ENCODE measurements at places on chromosomes 11 and 22. TPM values are rescaled to one million over a fixed set of nuclear protein-coding genes. Genes with fewer than 3 reads are reported as not detected.

DNA sequence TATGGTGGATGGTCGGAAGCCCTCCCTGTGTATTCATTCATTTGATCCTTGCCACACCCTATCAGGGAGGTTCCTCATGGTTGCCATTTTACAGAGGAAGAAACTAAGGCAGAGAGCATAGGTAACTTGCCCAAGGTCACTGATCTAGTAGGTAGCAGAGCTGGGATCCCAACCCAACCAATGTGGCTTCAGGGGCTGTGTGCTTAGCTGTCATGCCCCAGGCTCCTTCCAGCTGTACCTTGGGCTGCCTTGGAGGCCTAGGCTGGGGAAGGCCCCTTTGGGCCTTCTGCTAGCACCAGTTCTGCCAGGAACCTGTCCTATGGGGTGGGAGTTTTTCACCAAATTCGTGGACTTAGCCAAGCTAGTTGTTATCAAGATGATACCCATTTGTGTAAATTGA lies 8.6 kb downstream of the BAD start:
- DNase-seq: no peak

DNA sequence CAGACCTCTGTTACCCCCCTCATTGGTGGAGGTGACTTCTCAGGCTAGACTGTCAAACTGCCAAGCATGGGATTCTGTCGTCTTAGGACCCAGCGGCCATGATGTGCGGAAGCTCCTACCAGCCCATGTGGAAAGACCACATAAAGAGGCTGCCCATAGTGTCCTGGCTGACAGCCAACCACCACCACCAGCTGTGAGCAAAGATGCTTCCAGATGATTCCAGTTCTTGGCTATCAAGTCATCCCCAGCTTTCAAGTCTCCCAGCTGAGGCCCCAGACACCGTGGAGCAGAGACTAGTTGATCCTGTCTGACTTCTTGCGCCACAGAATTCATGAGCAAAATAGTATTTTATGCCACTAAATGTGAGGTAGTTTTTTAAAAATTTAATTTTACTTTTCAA lies 32.9 kb downstream of the SCUBE1 start:
- DNase-seq: peak; percentile 78

DNA sequence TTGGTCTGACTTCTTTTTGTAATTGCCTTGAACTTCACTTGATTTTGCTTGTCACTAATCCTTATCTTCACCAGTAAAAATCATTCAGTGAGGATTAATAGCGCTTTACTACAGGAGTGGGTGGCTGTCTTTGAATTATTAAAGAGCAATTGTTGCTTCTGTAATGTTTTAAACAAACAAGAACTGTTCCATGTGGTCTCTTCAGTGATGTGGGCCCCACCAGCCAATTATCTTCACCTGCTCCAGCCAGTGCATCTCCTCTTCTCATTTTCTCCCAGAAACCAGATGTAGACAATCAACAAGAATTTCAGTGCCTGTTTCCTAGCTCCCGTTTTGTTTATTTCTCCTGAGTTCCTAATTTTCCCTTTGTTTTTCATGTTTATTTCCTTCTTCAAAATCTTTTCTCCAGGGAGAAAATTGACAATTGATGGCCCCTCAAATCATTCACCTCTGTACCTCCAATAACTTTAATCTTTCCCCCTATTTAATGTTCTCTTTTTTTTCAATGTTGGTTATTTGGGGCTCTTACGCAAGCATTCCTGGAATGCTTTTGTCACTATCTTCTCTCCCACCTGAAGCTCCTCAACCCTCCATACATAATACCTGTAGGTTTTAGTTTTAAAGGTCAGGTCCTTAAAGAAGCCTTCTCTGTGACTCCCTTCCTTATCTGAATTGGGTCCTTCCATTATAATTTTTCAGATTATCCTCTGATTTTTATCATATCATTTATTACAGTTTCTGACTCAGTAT lies 115.1 kb downstream of the ARFGAP2 start:
- DNase-seq: no peak

Gene ADAMTS15
- 7.9 TPM for total RNA-seq

DNA sequence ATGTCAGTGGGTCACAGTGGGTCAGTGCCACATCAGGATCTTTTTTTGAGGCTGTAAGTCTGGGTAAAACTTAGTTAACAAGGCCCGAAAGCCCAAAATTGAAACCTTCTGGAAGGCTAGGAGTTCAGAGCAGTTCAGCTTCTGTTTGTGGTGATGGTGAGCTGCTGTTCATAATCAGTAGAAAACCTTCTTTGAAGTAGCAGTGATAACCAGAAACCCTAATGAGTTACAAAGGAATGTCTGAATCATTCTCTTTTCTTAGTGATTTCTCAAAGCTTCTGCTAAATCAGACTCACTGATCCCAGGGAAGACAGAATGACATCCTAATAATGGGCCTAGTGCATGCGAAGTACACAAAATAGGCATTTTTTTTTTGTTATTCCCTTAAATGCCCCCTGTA lies 124.7 kb downstream of the PARVA start:
- DNase-seq: no peak

GRCh38 chr11:68373815-68374501 lies 61.6 kb downstream of the LRP5 start:
- DNase-seq: peak; percentile 96

DNA sequence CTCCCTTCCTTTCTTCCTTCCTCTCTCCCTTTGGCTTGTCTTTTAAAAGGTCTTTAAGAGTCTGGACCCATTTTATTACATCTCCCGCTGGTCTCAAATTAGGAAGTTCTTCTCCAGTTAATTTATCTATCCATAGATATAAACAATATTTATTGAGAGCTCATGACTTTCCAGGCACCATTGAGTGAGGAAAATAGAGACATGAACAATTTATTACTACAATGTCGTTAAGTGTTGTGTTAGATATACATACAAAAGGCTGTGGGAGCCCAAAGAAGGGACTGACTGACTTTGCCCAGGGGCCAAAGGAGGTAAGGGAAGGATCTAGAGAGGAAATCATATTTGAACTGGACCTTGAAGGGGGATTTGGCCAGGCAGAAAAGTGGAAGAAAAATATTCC lies 51.6 kb upstream of the DEUP1 start:
- DNase-seq: no peak

GRCh38 chr22:17706947-17707346 lies 67.3 kb downstream of the BID start:
- no peak for DNase-seq

DNA sequence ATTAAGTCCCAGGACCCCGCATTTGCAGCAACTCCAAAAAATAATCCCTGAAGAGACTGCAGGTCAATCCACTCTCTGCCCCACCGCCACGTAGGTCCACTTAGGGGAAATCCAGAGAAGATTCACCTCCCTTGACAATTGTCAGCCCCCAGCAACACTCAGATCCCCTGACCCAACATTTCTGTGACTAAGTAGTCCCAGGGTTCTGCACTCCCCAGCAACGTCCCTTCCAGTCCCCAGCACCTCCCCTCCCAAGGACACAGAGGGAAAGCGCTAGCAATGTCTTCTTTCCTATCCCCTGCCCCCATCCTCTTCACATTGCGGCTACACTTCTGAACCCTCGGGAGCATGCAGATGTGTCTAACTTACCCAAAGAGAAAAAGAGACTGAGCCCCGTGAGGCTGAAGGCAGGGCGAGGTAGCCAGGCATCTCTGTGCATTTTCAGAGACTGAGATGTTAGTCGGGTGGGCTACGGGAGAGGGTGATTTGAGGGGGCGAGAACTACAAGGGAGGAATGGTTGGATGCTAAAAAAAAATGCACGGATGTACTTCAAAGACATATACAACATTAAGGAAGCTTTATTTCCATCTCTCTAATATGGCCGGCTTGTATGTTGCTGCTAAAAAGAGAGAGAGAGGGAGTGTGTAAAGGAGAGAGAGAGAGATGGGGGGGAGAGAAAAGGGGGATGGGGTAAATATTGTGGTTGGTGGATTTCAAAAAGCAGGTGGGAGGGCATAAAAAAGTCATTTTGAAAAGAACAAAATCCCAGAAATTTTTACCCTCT lies at the start of gene SCN2B:
TSS of gene SCN2B (minus strand) at position 647 of the 785 bp plus-strand sequence. CDS start at position 439, 208 bp downstream.
- no peak for DNase-seq

Gene IL10RA
- total RNA-seq: not detected

- DNase-seq: no peak
Observed at GRCh38 chr22:36611241-36611976, 82.4 kb upstream of the EIF3D start.

Gene RFPL1
- not detected for total RNA-seq

DNA sequence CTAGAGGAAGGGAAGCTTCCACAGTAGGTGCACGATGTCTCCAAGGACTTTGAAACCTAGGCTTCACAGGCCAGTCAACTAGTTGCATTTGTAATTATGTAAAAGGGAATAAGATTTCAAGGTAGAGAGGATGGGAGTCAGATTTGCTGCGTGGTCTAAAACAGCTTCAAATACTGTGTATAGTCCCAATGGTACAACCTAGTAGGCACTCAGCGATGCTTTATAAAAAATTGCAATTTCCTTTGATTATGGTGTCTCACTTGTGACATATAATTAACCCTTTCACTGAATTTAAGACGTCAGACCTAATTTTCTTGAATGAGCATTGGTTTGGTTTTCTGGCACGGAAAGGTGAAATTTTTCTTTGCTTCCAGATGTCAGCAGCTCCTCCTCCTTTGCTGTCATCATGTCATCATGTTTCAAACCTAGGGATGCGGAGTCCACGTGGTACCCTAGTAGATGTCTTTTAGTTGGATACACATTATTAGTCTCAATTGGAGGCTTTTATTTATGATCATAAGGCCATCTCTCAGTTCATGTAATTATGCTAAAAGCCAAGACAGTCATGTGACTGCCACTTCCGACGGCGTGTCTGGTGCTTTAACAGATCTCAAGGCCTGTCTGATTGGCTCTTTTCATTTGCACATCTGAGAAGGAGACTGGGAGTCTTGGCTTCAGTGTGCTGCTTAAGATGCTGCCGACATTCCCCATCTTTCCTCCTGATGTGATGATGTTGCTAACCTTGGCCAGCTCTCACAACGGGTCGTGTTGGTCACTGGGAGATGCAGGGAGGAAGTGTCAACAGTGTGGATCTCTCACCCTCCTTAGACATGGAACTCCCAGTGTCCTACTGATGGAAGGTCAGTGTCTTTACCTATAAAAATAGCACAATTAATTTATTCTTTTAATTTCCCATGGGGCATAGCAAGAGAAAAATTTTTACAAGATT lies 134.0 kb downstream of the HIPK3 start:
- DNase-seq: no peak

Gene MMP1
- not detected for total RNA-seq

DNA sequence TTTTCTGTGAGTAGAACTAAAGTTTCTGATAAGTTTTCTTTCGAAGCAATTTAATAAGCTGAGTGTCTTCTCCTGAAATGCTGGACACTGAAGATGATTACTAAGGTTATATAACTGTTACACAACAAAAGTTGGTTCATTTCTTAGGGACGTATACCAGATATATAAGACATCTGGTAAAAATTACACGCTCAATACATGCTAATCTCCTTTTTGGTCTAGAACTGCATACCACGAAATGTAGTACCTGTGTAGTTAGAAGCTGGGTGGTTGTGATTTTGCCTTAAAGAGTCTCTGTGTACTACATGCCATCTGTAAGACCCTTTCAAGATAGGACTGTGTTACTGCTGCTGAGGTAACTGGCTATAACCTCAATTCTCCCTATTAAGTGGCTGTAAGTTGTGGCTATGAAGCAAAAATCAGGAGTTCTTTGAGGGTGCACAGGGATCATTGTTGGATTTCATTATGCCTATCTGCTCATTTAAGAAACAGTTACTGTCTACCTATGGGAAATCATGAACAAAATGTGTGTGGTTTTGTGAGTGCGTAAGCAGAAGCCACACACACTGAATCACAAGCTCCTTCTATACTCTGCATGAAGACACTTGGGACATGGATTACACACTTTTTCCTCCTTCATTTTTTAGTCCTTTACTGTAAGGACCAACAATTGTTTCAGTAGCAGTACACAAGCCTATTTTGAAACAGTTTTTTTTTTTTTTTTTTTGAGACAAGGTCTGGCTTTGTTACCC lies 195.9 kb downstream of the SWAP70 start:
- no peak for DNase-seq

DNA sequence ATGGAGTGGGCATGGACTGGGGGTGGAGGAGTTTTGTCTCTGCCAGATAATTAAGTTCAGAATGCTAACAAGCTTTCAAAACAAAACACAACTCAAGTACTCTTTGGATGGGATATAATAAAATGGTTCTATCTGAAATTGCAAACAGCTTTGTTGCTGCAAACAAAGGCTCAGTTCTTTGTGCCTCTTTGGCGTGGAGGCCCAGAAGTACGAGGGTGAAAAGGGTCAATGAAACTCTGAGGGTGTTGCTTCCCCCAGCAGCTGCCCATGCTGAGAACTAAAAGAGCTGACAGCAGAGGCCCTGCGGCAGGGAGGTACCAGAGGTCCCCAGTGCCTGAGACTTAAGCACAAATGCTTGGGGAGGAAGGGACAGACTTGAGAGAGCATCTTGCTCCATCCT lies 26.5 kb upstream of the IGSF22 start:
- no peak for DNase-seq

DNA sequence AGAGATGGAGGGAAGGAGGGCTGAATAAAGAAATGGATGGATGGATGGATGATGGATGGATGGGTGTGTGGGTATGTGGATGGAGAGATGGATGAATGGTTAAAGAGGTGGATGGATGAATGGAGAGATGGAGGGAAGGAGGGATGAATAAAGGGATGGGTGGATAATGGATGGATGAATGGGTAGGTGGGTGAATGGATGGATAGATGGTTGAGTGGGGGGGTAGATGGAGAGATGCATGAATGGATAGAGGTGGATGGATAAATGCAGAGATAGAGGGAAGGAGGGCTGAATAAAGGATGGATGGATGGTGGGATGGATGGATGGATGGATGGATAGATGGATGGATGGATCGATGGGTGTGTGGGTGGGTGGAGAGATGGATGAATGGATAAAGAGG lies 71.6 kb downstream of the CDKN1C start:
- DNase-seq: no peak

DNA sequence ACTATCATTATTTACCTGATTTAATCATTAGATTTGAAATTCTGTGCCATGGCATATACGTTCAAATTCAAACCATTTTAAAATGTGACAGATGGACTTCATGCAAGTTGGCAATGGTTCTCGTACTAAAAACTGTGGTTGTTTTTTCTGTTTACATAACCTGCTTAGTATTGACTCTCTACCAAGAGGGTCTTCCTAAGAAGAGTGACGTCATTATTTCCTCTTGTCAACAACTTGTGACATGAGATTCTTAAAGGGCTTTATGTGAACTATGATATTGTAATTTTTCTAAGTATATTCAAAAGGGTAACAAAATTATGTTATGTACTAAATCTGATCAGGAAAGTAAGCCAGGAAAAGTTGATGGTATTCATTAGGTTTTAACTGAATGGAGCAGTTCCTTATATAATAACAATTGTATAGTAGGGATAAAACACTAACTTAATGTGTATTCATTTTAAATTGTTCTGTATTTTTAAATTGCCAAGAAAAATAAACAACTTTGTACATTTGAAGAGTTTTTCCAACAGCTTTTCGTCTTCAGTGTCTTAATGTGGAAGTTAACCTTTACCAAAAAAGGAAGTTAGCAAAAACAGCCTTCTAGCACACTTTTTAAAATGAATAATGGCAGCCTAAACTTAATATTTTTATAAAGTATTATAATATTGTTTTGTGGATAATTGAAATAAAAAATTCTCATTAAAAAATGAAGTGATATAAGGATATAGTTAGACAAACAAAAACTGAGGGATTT lies 87.0 kb downstream of the GRK3 start:
- no peak for DNase-seq

- DNase-seq: peak; percentile 59
Observed at GRCh38 chr11:2382936-2383851, 6.1 kb downstream of the CD81 start.

Gene TRIM49
- total RNA-seq: not detected

Gene DCHS1
- 9.5 TPM for total RNA-seq

Gene TPBGL
- total RNA-seq: not detected

Gene HORMAD2
- not detected for total RNA-seq

Gene MYO7A
- total RNA-seq: 3.5 TPM

Gene HOATZ
- not detected for total RNA-seq

Measured in SJCRH30 (cell line).